Fibroblast of skin of scalp (primary cell): ENCODE measurements at places on chromosomes 12 and 14.

- no peak for DNase-seq
These were observed 1276.3 kb downstream of the TMEM121 start for GRCh38 chr14:106802413-106803364.

DNA sequence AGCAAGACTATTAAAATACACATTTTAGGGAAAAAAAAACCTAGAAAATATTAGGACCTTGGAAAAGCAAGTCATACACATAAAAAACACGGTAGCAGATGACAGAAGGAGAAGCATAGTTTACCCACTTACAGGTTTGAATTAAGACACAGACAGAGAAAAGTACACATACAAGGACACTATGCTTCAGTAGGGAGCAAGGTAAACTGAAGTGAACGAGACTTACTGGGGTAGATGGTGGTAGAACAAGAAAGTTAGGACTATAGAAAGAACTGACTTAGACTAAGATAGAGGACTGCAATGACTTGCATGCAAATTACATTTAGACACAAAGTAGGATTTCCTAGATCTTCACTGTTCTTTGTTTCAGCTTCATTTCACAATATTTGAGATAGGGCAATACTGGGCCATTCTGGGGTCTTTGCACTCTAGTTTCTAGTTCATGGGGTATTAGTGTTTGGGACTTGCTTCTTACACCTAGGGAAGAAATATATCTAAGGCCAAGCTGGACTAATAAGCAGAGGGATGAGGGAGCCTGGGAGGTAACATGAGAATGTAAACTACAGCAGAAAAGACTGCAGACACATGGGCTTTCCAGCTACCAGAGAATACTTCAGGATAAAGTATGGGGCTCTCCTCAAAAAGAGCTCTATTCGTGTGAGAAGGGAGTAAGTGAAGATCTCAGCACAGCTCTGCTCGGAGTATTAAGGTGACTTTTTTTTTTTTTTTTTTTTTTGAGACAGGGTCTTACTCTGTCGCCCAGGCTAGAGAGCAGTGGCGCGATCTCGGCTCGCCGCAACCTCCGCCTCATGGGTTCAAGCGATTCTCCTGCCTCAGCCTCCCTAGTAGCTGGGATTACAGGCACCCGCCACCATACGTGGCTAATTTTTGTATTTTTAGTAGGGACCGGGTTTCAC lies 27.7 kb upstream of the STAC3 start:
- no peak for DNase-seq

DNA sequence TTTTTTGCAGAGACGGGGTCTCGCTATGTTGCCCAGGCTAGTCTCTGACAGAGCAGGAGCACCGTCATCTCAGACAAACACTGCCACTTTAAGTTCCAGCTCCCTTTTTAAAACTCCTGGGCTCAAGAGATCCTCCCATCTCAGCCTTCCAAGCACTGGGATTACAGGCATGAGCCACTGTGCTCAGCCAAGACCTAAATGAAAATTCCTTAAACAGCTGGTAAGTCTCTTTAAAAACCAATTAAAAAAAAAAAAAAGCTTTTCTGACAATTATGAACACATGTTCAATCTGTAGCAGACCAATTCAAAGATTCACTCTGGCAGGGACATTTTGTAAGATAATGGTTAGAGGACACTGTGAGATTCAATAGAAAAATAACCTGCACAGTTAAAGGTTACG lies 77.8 kb downstream of the HECTD4 start:
- no peak for DNase-seq

DNA sequence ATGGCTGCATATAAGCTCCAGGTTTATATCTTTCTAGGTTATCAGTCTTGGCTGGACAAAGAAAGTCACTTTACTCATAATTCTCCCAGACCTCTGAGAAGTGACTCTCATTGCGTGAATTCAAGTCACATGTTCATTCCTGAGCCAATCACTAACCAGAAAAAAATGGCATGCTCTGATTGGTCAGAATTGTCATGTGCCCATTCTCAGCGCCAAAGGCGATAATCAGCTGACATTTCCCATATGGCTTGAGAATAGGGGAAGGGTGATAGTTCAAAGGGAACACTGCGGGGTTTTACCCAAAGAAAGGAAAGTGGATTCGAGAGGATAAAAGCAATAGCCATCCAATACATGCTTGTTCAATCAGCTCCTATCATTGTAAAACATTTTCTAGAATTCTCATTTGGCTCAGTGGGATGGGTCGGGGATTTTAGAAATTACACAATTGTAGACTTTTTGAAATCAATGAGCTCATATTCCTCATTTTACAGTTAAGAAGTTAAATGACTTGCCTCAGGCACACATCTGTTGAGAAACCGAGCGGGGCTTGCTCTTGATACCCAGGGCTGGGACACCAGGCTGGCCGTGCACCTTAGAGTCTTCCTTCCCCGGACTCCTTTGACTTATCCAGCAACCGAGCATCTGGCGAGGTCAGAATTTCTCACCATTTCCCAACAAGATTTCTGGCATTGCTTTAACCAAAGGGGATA lies 454.0 kb upstream of the TBX3 start:
- DNase-seq: no peak

- DNase-seq: no peak
These were observed 14.3 kb downstream of the CINP start for GRCh38 chr14:102348376-102348775.

- peak; percentile 83 for DNase-seq
These were observed 179.2 kb downstream of the AKAP6 start for GRCh38 chr14:32508281-32508680.

DNA sequence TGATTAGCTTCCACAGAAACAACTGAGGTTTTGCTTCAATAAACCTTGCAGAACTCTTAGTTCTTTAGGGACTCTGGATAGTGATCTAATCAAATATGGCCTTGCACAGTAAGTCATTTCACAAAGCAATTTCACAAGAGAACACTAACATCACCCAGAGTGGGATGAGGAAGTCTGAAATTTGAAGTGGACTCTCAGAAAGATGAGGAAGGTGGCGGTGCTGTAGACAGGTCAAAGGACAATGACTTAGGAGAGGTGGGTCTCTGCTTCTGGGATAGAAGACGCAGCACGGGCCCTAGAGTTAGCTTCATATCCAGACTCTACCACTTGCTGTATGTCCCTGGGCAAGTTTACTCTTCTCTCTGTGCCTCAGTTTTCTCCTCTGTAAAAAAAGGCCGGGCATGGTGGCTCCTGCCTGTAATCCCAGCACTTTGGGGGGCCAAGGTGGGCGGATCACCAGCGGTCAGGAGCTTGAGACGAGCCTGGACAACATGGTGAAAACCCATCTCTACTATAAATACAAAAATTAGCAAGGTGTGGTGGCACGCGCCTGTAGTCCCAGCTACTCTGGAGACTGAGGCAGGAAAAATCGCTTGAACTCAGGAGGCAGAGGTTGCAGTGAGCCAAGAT lies 18.9 kb downstream of the FOS start:
- no peak for DNase-seq

DNA sequence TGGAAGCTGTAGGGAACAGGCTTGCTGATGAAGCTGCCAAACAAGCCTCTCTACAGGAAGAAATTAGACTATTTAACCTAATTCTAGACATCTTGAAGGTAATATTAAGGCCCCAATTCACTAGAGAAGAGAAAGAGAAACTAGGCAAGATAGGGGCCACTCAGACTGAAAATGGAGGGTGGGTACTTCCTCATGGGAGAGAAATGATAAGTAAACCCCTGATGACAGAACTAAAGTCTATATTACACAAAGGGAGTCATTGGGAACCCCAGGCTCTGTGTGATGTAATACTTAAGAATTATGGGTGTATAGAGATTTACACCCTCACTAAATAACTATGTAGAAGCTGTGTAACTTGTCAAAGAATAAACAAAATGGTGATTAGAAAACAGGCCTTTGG lies 64.3 kb downstream of the APOBEC1 start:
- no peak for DNase-seq

DNA sequence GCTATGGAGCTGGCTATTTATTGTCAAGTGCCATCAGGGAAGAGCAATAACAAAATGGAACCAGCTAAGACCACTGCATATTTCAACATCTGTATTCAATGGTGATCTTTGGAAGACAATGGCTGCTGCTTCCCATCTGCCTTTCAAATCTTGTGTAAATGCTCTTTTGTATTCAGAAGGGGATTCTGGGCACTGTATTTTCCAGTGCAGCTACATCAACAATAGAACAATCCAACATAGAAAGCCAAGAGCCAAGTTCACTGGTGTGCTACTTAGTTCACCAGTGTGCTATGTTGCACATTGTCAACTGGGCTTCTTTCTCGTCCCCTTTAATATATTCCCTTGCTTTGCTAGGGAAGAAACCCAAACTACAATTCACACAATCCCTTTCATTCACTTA lies 128.8 kb upstream of the OR4E1 start:
- DNase-seq: no peak

GRCh38 chr12:45666816-45667215 lies 62.7 kb upstream of the ARID2 start:
- DNase-seq: no peak

DNA sequence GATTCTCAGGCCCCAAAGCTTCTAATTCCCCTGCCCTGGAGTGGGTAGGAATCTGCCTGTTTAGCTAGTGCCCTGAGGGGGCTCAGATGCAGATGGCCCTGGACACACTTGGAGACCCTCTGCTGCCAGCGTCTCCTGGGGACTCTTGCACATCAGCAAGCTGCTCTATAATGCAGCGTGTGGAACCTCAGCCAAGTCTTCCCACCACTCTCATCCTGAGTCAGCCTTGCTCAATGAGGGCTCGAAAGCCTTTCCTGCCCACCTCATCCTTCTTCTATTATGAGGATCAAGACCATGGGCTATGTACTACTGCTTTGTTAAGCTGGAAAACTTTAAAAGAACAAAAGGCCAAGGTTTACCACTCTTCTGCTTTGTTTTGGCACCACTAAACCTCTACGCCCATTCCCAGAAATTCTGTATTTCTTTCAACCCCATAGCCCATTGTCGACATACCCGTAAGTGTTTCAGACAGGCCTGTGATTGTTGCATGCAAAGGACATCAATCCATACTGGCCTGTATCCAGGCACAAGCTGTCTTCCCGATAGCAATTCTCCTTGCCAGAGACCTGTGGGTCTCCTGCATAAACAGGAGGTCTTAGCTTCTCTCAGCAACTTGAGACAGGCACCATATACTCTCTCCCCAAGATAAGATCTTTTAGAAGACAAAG lies 246.9 kb downstream of the DPF3 start:
- peak; percentile 50 for DNase-seq

DNA sequence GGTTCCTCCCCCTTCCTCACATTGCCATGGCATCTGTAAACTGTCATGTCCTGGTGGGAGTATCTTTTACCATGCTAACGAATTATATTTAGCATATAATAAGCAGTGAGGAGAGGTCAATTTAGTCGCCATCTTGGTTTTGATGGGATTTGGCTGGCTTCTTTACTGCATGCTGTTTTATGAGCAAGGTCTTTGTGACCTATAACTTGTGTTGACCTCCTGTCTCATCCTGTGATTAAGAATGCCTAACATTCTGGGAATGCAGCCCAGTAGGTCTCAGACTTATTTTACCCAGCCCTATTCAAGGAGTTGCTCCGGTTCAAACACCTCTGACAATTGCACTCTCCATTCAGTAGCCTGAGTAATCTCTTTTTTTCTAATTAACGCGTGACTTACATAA lies 2.1 kb upstream of the EIF4B start:
- DNase-seq: no peak

DNA sequence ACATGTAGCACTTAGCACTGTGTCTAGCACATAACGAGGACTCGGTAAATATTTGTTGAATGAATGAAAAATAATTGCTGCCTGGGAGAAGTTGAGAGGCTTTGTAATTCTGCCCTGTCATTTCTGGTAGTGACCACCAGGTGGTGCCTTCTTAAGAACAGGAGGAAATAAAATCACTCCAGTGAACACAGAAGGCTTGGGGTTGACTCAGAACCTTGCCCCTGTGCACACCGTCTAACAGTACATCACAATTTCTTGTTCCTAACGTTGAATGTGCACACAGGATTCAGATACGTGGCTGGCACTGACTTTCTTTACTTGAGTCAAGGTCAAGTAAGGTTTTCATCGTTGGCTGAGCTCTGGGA lies 91.8 kb downstream of the RGS6 start:
- peak; percentile 4 for DNase-seq

DNA sequence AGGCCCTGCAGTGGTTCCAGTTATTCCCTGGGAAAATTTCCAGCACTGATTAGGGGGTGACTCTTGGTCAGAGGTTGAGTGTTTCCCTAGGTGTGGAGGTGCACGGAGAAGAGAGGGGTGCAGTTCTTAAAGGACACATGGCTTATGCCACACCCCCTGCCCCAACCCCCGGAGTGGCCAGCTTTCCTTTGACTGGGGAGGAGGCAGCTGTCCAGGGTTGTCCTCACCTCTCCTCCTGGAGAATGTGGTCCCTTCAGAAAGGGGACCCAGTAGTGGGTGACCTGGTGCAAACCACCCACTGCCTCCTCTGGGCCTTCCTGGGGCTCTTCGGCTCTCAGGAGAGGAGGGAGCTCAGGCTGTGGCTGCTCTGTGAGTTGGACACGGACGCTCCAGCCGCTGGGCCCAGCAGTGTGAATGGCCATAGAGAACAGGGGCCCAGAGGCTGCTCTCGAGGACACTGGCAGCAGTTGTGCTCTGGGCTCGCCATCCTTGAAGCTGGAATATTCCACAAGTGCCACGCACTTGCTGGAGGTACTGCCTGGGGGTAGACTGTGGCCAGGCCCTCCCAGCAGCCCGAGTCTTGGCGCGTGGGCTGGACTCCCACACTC lies 13.6 kb downstream of the PACS2 start:
- DNase-seq: no peak

- peak; percentile 38 for DNase-seq
These were observed 21.3 kb downstream of the CRADD start for GRCh38 chr12:93698307-93699092.

DNA sequence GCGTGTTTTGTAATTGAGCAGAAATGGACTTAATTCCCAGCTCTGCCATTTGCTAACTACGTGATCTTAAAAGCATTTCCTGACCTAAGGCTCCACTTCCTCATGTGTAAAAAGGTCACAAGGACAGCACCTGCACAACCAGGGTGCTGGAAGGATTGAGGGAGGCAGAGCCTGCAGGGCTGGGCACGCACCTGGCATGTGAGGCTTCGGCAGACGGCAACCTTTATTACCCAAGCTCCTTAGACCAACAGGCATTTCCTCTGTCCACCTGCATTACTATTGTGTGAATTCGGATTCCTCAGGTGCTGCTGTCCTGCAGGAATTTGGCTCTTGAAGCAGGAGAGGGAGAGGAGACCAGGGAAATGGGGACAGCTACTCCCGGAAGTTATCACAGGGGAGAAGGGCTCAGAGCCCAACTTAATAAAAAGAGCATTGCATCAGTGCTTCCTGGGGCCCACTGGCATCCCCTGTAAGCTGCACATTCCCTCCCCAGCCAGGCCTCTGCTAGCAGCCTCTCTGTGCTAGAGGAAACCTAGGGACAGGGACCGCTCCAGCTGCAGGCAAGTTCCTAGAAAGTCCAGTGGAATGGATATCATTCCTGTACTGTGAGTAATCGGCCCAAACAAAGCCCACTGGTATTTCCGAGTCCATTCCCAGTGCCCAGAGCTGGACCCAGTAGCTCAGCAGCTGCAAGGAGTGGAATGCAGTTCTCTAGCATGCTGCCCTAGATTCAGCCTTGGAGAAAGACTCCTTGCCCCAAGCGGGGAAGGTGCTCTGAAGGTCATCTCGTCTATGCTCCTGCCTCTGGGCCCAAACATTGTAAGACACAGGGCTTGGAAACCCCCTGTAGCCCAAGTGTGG lies 157.1 kb upstream of the CCND2 start:
- DNase-seq: peak; percentile 90
